ENCODE measurements at places on chromosomes 13 and 19. TPM values are rescaled to one million over a fixed set of nuclear protein-coding genes. Genes with fewer than 3 reads are reported as not detected.

ZNF497 gene
- polyA plus RNA-seq: 1.5 TPM

BEST2 gene
- not detected for polyA plus RNA-seq

DCLK1 gene
- not detected for polyA plus RNA-seq

HSPBP1 gene
- 22.3 TPM for polyA plus RNA-seq

AP1M2 gene
- 6.3 TPM for polyA plus RNA-seq

KLHL1 gene
- polyA plus RNA-seq: not detected

PRRG2 gene
- 0.66 TPM for polyA plus RNA-seq

LILRB4 gene
- not detected for polyA plus RNA-seq

PBX4 gene
- polyA plus RNA-seq: not detected

- DNase-seq: no peak
Measured at GRCh38 chr13:42035905-42036521, 12.4 kb upstream of the DGKH start.

GRCh38 chr19:16325641-16326400, 1.2 kb downstream of the KLF2 start:
- no peak for DNase-seq

GRCh38 chr19:15108145-15108844, 1.1 kb downstream of the SYDE1 start:
- DNase-seq: no peak

DNA sequence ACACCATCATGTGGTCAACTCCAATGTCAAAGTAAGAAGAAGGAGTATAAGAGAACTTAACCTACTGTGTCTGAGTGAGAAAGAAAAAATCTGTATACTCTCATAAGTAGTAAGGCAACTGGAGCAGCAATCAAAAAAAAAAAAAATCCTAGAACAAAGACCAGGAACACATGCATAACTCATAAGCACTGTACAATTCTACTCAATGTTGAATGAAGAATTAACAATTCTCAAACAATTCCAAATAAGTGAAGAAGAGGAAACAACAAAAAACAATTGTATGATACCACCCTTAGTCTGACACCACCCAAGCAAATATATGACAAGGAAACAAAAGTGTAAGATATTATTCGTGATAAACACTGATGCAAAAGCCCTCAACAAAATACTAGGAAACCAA, 24.6 kb downstream of the ZNF160 start:
- DNase-seq: no peak

GRCh38 chr13:65929436-65929835, 1300.7 kb downstream of the PCDH9 start:
- DNase-seq: no peak

DNA sequence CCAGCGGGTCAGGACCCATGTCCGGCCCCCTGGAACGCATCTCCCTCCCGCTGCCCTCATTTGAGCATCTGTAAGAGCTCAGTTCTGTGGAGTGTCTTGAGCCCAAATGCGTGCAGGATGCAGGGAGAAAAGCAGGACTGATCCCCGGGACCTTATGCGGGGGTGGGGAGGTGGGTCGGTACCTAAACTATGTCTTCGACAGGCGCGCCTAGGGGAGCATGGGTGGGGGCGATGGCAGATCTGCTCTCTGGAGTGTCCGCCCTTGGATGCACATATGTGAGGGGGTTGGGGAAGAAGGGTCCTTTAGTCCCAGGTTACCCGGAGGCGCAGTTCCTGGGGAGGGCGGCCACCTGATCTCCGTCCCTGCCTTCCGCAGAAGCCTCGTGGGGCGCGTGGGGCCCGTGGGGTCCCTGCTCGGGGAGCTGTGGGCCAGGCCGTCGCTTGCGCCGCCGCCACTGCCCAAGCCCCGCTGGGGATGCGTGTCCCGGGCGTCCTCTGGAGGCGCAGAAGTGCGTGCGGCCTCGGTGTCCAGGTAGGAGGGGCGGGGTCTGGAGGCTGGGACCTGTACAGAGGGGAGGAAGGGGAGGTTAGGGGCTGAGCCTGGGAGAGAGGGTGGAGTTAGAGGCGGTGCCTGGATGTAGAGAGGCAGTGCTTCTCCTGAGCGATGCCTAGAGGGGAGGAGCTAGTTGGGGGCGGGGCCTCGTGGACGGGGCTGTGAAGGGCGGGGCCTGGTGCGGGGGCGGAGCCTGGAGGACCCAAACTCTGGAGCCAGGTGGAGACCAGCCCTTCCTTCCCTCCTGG, 2.9 kb downstream of the CILP2 start:
- DNase-seq: no peak

DNA sequence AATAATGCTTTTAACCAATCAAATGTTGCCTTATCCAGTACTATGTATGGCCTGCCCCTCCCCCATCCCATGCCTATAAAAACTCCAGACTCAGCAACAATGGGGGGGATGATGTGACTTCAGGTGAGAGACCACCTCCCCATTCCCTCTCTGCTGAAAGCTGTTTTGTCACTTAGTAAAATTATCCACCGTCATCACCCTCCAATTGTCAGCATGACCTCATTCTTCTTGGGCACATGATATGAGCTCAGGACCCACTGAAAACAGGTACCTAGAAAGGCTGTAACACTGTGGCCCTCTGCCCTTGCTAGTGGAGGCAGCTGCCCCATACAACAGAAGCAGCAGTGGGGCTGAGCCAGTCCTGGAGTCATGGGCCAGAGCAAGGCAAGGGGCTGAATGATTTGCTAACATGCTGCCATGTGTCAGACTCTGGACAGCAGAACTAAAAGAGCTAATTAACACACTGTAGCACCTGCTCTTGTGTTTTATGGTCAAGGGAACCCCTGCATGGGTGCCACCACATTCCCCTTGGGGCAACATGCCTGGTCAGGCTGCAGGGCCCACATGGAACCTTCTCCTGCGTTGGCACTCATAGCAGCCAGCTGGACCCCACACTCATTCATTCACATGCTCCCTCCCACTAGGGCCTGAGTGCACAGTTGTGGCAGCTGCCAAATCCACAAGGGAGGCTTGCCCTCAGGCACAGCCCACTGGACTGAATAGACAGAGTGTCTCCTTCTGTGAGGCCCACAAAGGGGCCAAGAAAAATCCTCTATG, 722.2 kb upstream of the PCDH20 start:
- no peak for DNase-seq

DNA sequence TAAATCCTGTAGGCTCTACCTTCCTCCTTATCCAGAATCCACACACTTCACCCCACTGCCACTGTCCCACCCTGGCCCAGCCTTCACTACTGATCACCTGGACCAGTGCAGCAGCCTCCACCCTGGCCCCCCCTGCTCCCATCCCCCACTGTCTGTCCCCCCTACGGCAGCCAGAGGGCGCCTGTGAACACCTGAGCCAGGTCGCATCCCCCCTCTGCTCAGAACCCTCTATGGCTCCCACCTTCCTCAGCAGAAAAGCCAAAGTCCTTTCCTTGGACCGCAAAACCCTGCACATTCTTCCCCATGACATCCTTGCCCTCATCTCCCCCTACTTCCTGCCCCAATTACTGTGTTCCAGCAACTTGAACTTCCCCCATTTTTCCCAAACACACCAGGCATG, 20.6 kb downstream of the ELAVL3 start:
- DNase-seq: no peak

GRCh38 chr13:42350141-42350540, 78.2 kb downstream of the AKAP11 start:
- DNase-seq: no peak

DNA sequence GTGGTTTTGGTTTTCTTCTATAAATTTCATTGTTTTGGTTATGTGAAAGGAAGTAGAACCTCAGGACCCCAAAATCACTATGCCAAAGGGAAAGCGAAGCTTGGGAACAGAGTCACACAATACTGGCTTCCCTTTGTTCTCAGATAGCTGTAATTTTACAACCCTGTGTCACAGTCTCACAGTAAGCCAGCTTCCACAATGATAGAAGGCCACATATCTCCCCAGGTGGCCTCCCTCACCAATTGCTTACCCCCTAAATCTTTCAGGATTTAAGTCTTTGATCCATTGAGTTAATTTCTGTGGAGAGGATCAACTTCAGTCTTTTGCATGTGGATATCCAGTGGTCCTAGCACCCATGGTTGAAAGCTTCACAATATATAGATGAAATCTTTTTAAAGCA, 58.7 kb downstream of the SLC15A1 start:
- no peak for DNase-seq

DNA sequence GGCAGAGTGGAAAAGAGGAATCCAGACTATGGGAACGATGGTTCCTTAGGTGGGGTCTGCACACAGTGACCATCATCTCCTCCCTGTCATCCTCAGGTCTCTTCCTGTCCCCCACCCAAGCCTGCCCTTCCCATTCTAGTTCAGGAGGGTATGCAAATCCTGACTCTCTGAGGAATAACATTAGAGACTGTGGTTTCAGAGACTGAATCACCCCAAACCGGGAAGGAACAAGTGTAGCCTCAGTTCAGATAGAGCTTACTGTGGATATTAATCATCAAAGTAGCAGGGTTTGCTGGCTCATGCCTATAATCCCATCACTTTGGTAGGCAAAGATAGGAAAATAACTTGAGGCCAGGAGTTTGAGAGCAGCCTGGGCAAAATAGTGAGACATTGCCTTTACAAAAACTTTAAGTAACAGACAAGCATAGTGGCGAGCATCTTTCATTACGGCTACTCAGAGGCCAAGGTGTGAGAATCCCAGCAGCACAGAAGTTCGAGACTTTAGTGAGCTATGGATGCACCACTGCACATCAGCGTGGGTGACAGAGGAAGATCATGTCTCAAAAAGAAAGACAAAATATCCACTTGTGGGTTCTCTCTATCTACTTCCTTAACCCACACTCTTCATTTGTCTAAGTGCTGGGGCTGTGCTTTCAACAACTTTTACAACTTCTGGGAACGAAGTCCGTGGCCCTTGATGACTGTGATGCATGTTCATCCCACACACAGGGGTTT, 19.3 kb upstream of the LGALS13 start:
- no peak for DNase-seq

DNA sequence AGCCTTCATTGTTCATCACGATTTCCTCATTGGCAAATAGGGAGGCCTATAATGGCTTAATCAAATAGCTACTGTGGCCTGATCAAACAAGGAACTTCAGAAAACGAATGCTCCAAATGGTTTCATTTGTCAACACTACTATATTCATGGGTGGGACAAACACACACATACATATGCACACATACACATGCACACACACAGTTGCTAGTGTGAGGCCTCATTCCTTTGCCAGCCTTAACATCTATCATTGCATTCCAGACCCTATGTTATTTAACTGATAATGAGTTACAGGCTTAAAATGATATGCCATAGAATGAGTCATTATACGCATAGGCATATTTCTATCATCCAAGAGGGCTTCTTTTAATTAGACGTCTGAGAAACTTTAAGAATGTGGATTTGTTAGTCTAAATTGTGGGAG, 140.2 kb downstream of the KLF5 start:
- peak; percentile 56 for DNase-seq

DNA sequence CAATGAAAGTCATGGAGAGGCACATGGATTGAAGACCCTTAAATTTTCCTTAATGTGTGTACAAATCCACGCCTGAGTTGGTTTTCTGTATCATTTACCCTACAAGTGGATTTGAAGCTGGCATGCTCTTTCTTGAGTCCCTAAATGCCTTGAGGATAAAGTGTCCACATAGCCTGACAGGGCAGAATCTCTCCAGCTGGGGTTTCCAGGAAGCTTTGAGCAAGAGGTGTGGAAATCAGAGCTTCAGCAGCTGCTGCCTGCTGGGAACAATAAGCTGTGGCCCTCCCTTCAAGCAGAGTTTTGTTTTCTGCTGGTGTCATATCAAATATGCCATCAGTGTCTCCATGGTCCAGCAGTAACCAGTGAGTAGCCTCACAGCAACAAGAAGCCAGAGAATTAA, 120.3 kb upstream of the SERTM1 start:
- DNase-seq: no peak

GRCh38 chr19:47036097-47036651, 12.2 kb downstream of the TMEM160 start:
- no peak for DNase-seq

DNA sequence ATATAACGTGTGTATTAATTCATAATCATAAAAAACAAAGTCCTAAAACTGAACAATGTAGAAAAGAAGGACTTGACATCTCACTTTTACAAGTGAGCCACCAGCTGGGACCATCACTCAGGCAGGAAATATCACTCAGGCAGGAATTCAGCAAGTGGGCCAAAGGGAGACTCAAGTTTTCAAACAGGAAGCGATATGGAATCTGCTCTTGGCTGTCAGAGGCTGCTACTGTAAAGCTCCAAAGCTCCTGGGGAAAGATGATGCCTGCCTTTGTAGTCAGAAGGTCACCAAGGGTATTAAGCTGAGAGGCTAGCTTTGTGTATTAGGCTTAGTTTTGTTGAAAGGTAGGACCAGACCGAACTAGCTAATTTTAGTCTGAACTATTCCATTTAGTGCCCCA, 5.5 kb upstream of the AKAP11 start:
- DNase-seq: no peak

DNA sequence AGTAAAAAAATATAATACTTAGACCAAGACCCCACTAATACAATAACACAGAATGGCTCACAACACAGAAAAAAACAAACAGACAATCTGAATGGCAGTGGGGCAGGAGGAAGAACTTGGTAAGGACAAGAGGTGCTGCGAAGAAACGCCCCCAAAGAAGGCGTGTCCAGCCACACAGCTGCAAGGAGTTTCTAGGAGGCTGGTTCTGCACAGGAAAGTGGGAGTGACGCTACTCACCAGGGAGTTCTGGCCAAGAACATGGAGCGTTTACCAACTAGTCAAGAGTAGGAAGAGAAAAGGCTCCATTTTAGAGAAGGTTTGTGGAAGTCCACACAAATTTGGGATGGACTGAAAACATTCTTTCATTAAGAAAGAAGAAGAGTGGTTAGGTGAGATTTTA, 95.3 kb upstream of the SLC15A1 start:
- DNase-seq: no peak

GRCh38 chr13:91017669-91018053, 329.8 kb upstream of the MIR17HG start:
- DNase-seq: no peak

- no peak for DNase-seq
Measured at GRCh38 chr19:19262190-19263057, 10.7 kb downstream of the TM6SF2 start.

DNA sequence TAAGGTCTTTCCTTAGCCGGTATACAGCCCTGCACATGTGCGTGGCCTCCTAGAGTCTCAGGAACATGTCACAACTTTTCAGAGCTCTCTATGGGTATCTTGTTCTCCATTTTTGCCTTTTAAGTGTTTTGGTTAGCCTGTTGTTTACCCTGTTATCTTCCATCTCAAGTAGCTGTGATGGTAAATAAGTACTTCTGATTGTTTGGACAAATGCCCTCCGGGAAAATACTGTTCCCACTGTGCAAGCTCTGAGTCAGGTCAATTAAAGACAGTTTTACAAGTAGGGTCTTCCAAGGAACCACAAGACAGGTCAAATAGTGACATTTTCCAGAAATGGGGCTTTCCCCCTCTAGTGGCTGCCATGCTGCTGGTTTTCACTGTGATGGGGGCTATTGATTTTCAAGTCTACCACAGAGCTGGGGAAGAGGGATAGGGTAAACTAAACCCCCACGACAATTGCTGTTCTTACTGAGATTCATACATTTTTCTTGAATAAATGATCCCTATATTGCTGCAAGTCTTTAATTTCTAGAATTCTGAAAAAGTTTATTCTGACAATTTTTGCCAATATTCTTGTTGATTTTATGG, 109.5 kb downstream of the TM9SF2 start:
- DNase-seq: no peak
